Suprapubic skin (tissue), 4 donors: ENCODE measurements at places on chromosomes 2 and 18. TPM values are rescaled to one million over a fixed set of nuclear protein-coding genes. Genes with fewer than 3 reads are reported as not detected.

Gene MAIP1
- 24.5 TPM for total RNA-seq

Gene TSGA10
- total RNA-seq, result 7.6 TPM

Gene KIF3C
- 5.8 TPM for total RNA-seq

Gene ACMSD
- total RNA-seq, result not detected

Gene HRH4
- total RNA-seq, result not detected

Gene DOK6
- total RNA-seq, result not detected

Gene GRB14
- total RNA-seq, result 7.9 TPM

Gene ATP6V1B1
- 66.9 TPM for total RNA-seq

Gene CERKL
- not detected for total RNA-seq

Gene EPB41L3
- total RNA-seq, result 12.5 TPM

Gene SPHKAP
- total RNA-seq, result 0.08 TPM

GRCh38 chr2:74602586-74603281 lies 45.4 kb downstream of the M1AP start:
- DNase-seq, result no peak

- no peak for DNase-seq
Observed at GRCh38 chr18:58998401-58999203, 133.9 kb downstream of the ZNF532 start.

DNA sequence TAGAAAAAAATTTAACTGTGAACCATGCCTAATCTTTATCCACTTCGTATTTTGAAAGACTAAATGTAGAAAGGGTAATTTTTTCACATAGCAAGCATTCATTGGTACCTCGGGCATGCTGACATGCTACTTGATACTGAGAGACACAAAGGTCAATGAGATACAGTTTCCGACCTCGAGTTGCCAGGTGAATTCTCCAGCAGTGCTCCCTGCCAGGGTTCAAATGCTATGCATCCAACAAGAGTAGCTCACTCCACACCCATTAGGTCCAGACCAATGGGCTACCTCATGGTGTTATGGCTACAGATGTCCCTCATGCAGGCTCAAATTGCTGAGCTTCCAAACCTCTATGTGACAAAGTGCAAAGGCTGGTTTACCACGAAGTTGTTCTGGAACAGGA lies 305.8 kb downstream of the PIEZO2 start:
- no peak for DNase-seq

- no peak for DNase-seq
Observed at GRCh38 chr2:176814740-176815367, 397.7 kb upstream of the HNRNPA3 start.

- DNase-seq, result no peak
Observed at GRCh38 chr2:186757009-186757408, 63.1 kb downstream of the FAM171B start.

DNA sequence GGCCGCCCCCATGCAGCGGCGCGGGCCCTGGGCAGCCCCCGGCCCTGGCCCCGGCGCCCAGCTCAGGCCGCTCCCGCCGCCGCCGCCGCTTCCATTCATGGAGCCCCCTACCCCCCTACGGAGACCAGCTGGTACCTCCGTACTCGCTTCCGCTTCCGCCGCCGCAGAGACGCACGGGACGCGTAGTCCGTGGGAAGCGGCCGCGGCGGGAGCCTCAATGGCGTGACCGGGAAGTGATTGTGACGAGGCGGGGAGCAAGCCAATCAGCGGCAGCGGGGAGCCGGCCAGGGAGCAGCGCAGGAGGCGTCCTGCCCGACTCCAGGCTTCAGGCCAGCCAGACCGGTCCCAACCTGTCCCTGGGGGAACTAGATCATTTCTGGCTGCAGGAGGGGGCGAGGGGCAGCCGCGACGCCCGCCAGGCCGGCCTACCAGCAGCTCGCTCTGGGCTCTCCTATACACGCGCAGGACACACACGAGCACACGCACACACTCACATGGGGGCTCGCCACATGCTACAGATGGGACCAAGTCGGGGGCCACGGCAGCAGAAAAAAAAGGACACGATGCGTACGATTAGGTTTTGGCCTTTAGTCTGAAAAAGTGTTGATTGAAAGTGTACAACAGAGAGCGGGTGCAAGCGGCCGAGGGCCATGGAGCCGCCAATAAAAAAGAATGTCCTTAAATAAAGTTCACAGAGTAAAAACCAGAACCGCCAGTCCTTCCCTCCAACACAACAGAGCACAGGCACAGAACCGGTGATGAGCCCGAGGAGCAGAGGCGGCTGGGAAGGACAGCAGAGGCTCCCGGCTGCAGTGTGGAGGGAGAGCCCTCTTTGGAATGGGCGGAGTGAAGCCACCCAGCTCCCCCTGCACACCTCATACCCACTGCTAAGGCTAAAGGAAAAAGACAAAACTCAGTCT lies at the start of gene ZNF513:
Gene ZNF513, minus strand, starts transcription at position 109 of the 920 bp plus-strand sequence. CDS start 208 bp downstream, outside the sequence.
- peak; percentile 98 for DNase-seq

- no peak for DNase-seq
Observed at GRCh38 chr2:30225131-30225762, 6.1 kb upstream of the LBH start.

GRCh38 chr2:88038263-88039105 lies 17.1 kb downstream of the KRCC1 start:
- DNase-seq, result no peak

GRCh38 chr18:34594266-34594665 lies 115.8 kb upstream of the DTNA start:
- DNase-seq, result no peak

DNA sequence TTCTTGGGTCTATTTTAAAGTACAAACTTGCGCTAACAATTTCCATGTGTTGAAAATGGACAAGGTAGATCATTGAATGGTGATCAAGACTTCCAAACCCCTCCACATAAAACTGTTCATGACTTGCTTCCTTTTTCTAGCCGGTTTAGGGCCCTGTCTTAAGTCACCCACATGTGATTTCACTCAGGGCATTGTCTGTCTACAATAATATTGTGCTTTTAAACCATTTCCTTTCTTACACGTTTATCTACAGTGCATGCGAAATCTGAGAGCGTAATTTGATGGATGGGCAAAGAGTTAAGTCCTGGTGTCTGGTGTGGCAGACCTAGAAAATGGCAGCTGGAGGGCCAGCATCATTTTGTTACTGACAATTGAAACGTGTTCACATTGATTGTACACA lies 2.0 kb upstream of the ZNF516 start:
- DNase-seq, result no peak

GRCh38 chr2:79960519-79960918 lies 344.0 kb downstream of the LRRTM1 start:
- no peak for DNase-seq

GRCh38 chr18:54967786-54968185 lies 8.5 kb upstream of the CCDC68 start:
- no peak for DNase-seq

GRCh38 chr2:41970988-41971660 lies 76.7 kb upstream of the PKDCC start:
- DNase-seq, result peak; percentile 71

- DNase-seq, result no peak
Observed at GRCh38 chr2:164954186-164954585, 1.1 kb downstream of the SLC38A11 start.

DNA sequence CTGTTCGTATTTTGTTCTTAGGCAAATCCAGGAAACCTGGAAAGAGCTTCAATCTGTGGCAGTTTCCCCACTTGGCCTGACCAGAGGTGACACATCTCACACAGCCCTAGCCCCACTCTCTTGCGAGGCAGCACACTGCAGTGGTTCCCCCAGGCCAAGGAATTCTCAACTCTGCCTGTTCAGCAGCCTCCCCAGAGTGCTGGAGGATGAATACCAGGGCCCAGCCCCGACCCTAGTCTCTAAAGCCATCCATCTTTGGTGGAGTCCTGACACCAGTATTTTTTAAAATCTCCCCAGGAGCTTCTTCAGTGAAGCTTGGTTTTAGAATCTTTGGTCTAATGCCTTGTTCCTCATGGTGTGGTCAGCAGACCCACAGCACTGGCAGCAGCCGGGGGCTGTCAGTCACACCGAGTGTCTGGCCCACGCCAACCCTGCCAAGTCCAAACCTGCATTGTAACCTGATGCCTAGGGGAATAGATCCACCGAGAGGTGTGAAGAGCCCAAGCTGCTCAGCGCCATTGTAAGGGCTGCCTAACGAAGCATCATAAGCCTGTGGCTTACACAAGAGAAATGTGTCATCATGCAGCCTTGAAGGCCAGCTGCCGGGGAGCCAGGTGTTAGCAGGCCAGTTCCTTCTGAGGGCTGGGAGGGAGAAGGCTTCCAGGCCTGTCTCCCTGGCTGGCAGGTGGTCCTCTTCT lies 428.7 kb upstream of the ID2 start:
- no peak for DNase-seq

- no peak for DNase-seq
Observed at GRCh38 chr2:74079522-74080341, 68.0 kb downstream of the BOLA3 start.

DNA sequence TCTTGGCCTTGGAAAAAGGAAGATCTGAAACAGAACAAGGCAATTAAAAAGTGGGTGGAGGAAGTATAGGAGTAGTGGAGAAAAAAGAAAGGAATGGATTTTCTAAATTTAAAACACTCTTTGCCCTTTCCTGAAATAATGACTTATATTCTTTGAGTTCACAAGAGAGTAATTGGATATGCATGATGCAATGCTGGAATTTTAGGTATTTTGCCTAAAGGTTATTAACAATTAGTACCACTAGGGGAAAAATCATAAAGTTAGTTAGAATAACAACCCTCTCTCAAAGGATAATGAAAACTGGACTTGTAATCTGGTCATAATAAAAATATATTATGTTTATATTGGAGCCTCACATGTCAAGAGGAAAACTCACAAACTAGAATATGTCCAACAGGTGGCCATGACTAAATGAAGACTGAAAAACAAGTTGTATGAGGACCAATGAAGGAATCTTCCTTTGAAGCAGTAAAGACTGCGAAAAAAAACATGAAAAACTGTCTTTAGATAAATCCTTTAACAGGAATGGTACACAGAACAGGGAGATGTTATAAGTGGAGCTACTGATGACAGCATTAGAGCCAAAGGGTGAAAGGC lies 281.8 kb downstream of the NCKAP5 start:
- DNase-seq, result no peak

GRCh38 chr2:107027205-107027604 lies 141.2 kb upstream of the ST6GAL2 start:
- DNase-seq, result no peak

DNA sequence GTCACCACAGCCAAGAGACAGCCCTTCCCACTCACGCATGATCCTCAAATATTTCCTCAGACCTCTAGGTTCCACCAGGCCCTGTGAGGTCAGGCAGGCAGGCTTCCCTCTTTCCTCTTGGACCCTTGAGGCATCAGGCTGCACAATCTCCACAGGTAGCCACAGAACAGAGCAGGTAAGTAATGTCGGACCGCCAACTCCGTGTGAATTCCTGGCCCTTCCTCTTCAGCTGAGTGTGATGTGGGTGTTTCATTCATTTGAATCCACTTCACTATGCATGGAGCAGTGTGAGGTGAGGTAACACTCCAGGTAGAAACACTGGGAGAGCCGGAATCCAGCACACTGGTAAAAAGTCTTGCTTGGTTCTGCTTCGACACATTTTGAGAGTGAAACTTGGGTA lies 44.0 kb downstream of the MRPL35 start:
- DNase-seq, result no peak

DNA sequence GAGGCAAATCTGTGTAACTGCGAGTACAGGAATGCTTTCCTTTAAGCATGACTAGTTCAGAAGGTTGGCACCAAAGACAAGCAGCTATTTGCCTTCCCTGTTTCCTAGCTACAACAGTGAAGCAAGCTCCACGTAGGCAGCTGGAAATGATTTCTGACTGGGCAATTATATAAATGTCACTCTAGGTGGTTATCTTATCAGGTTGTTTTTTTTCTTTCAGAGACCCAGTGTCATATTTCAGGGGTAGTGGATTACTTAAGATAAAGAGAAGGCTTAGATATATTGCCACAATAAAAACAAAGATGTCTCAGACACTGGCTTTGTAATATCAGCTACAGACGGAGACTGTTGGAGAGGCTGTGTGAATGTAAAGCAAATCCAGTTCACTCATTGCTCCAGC lies 748.9 kb upstream of the NXPH2 start:
- no peak for DNase-seq

DNA sequence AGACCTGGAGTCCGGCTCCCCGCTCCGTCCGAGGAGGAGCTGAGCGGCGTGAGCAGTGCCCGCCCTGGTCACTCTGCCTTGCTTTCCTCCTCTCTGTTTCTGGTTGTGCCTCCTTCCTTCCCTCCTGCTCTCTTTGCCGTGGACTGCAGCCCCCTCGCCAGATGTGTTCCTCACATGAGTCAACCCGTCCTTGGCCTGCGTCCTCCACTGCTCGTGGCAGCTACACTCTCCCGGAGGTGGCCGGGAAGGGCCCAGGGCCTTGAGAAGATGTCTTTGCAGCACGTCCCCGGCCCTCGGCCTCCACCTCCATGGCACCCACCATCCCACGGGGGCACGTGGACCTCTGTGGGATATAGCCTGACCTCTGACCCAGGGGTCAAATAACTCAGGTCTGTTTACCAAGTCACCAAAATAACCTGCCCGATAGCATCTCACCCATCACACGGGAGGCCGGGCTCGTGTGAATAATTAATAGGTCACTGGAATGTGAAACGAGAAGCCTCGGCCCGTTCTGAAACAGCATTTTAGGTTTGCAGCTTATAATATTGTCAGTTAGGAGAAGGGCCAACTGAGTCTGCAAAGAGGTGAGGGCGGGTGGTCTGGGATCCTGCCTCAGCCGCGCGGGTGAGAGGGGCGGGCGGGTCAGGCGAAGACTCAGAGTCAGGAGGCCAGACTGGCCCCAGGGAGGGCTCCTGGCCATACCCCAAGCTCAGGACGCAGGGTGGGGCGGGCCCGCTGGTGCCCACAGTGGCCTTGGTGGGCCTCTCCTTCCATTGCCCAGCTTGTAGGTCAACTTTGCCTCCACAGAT lies 42.6 kb downstream of the NFATC1 start:
- DNase-seq, result no peak
